ENCODE measurements at places on chromosomes 7 and 10.
A peak's percentile ranks its signal among the peaks of the same experiment; 100 is the strongest.

DNA sequence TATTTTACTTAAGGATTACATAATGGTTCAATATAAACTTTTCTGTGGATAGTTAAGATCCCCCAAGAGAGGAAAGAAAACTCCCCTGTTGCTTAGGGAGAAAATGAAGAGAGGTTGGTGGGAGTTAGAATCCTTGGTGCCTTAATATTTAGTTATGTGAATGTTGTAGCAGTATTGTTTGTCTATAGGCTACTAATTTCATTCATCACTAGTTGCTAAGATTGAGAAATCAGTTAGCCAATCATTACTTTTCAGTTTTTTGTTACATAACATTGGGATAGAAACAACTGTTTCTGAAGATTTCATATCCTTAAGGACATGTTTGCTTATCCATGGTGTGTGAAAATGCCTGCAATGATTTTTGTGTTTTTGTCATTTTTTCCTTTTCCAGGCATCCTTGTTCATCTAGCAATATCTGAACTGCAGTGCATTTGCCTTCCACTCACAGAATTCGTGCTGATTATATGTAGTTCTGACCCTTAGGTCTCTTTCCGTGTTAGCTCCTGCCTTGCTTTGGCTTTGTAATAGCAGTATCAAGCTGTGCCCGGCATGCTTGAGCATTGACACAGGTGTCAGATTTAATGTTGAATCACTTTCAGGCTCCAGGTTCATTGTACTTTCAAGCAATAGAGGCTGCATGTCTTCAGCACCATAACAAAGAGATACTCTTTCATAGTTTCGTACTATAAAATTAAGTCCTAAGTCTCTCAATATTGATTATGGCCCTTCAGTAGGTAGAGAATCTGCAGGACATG lies 85.0 kb downstream of the PODXL start:
- DNase-seq = no peak

DNA sequence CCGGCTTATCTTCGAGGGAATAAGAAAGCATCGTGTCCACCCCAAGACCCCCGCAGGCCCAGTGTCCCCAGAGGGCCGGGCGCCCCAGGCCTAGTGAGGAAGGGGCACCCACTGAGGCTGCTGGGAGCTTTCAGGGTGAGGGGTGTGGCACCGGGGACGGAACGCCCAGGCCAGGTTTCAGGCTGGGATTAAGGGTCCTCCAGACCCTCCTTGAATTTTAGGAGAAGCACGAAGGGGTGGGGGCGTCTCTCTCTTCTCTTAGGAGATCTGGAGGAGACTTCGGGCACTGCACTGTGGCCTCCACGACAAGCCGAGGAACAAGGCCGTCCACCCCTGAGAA lies 96.8 kb downstream of the PDGFA start:
- no peak for DNase-seq

DNA sequence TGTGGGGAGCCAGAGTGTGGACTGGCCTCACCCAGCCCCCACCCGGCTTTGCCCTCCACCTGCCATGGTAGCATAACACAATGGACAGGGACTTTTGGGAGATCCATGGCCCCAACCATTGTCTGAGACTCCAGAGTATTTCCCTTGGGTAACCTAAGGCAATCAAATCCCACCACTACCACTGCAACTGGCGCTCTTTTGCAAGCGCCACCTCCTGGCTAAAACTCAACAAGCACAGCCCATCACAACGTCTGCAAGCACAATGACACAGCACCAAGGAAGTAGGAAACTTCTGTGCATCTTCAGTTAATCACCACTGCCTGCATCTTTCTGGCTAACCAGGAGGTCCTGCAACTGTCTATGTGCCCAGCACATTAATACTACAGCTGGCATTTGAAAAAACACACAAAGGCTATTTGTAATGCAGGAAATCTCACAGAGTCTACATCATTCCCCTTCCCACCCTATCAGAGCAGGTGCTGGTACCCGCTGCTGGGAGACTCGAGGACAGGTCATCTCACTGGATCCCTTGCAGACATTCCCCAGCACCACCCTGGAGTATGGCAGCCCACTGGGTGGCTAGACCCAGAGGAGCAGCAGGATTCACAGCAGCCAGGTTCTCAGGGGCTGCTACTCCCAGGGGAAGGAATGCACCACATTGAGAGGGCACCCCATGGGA lies 27.7 kb downstream of the ANKRD26 start:
- DNase-seq = no peak

GRCh38 chr7:120981888-120982615 lies 6.5 kb upstream of the CPED1 start:
- no peak for DNase-seq

GRCh38 chr10:51422311-51423120 lies 276.9 kb downstream of the CSTF2T start:
- peak; percentile 15 for DNase-seq

GRCh38 chr7:146096994-146097393 lies 19.6 kb upstream of the CNTNAP2 start:
- no peak for DNase-seq

DNA sequence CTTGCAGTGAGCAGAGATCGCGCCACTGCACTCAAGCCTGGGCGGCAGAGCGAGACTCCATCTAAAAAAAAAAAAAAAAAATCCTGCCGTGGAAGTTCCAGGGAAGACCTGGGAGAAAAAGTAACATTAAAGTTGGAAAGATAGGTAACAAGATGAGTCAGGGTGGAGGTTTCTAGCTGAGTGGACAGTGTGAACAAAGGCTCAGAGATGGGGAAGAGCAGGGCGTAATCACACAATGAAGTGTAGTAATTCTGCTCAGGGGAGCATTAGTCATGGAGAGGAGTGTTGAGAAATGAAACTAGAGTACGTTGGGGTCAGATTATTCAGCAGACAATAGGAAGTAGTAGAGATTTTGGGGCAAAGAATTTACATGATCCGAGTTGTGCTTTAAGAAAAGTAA lies 21.6 kb upstream of the WASL start:
- no peak for DNase-seq

DNA sequence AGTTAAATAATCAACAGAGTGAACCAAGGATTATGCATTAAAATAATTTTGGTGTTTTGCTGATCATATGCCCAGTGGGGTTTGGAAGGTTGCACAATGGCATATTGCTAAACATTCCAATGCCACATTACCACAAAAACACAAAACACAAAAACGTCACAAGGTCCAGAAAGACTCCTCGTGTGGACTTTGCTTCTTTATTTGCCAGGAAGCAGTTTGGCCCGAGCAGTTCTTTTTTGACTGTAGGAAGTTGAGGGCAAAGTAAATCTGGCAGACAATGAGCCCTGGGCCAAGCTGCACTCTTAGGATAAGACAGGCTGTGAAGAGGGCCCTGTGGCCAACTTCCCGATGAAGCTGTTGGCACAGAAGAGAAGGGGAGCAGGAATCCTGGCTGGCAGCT lies 39.2 kb upstream of the SLC35B4 start:
- no peak for DNase-seq

- no peak for DNase-seq
Measured at GRCh38 chr7:100153708-100154535, 4.6 kb downstream of the TRAPPC14 start.
